Aorta (tissue), 5 donors: ENCODE measurements at places on chromosomes 5 and 9. TPM values are rescaled to one million over a fixed set of nuclear protein-coding genes. Genes with fewer than 3 reads are reported as not detected.

CDC26 gene
- 42.1 TPM for polyA plus RNA-seq

FGFR4 gene
- polyA plus RNA-seq: 0.50 TPM

GMCL2 gene
- polyA plus RNA-seq: not detected

TAF1L gene
- 0.13 TPM for polyA plus RNA-seq

APC gene
- polyA plus RNA-seq: 2.8 TPM

MYOT gene
- polyA plus RNA-seq: 6.3 TPM

TMEM215 gene
- not detected for polyA plus RNA-seq

PCDHGB7 gene
- 3.8 TPM for polyA plus RNA-seq

CD74 gene
- polyA plus RNA-seq: 114 TPM

IFNA2 gene
- polyA plus RNA-seq: not detected

TMC1 gene
- polyA plus RNA-seq: not detected

FXN gene
- 7.8 TPM for polyA plus RNA-seq

CYSTM1 gene
- polyA plus RNA-seq: 179 TPM

C9orf153 gene
- not detected for polyA plus RNA-seq

ZFP2 gene
- polyA plus RNA-seq: 2.6 TPM

SLC46A2 gene
- not detected for polyA plus RNA-seq

MARCHF11 gene
- polyA plus RNA-seq: not detected

NR5A1 gene
- polyA plus RNA-seq: not detected

PCDHA6 gene
- polyA plus RNA-seq: 0.64 TPM

CCL19 gene
- polyA plus RNA-seq: 1.9 TPM

CDHR2 gene
- polyA plus RNA-seq: 21.5 TPM

CD180 gene
- polyA plus RNA-seq: 0.18 TPM

SPATA31D3 gene
- polyA plus RNA-seq: not detected

SOX30 gene
- not detected for polyA plus RNA-seq
